Thyroid gland (tissue), 4 donors: ENCODE measurements at places on chromosomes 5 and 9. TPM values are rescaled to one million over a fixed set of nuclear protein-coding genes. Genes with fewer than 3 reads are reported as not detected.

- H3K4me3 ChIP-seq, result no peak overlapping the region
- H3K27ac ChIP-seq, result no peak overlapping the region
- H3K36me3 ChIP-seq, result no peaks in the 10 kb centered on the region
- H3K4me1 ChIP-seq, result peaks cover 34% of the 10 kb centered on the region
Measured at GRCh38 chr5:138541511-138542179, 1.4 kb downstream of the ETF1 start.

The SLC6A18 gene
- total RNA-seq, result not detected

The SVEP1 gene
- total RNA-seq, result 14.1 TPM

GRCh38 chr5:141941779-141942178, 16.2 kb downstream of the PCDH12 start:
- no peak for DNase-seq
- H3K27me3 ChIP-seq, result no peaks in the 10 kb centered on the region
- H3K36me3 ChIP-seq, result peaks cover 27% of the 10 kb centered on the region
- no peaks in the 10 kb centered on the region for H3K4me1 ChIP-seq
- H3K4me3 ChIP-seq, result no peak overlapping the region

DNA sequence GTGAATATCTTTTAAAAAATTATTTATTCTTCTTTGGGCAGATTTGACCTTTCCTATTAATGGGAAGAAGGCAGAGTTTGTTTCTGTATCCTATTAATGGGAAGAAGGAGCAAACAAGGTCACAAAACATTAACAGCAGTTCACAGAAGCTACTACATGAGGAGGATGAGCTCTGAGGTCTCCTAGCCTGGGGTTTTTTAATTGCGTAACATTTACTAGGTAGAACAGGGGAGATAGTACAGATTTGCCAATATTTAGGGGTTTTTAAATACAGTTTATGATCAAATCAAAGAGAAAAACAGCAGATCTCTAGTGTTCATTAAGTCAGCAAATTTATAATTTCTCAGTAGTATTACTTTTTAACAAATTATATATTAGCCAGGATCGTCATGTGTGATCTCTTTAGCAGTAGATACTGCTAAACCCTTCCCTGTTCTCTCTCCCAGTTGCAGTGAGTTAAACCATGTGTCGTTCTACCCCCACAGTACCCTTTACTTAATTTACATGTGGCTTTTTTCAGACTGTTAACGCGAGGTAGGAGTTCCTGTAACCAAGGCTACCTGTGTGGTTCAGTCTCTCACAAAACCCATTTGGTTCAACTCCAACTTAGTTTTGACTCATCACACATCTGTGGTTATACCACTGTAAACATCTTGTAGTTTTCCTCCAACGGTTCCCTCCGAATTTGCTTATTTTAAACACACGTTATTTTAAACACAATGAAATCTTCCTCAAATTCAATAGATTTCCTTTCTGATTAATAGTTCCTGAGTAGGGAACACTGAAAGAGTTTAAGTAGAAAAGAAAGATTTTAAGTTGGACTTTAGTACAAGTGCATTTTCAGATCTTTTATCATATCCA, 13.3 kb downstream of the SLC25A46 start:
- H3K27me3 ChIP-seq, result no peaks in the 10 kb centered on the region
- peaks cover 4% of the 10 kb centered on the region for H3K36me3 ChIP-seq
- no peak overlapping the region for H3K27ac ChIP-seq
- peaks cover 19% of the 10 kb centered on the region for H3K4me1 ChIP-seq
- H3K4me3 ChIP-seq, result no peak overlapping the region

The ST8SIA4 gene
- 5.0 TPM for total RNA-seq

GRCh38 chr5:127451096-127451495, 66.3 kb upstream of the PRRC1 start:
- no peak overlapping the region for H3K4me3 ChIP-seq
- no peaks in the 10 kb centered on the region for H3K36me3 ChIP-seq
- no peak overlapping the region for H3K27ac ChIP-seq
- DNase-seq, result no peak
- no peaks in the 10 kb centered on the region for H3K27me3 ChIP-seq

DNA sequence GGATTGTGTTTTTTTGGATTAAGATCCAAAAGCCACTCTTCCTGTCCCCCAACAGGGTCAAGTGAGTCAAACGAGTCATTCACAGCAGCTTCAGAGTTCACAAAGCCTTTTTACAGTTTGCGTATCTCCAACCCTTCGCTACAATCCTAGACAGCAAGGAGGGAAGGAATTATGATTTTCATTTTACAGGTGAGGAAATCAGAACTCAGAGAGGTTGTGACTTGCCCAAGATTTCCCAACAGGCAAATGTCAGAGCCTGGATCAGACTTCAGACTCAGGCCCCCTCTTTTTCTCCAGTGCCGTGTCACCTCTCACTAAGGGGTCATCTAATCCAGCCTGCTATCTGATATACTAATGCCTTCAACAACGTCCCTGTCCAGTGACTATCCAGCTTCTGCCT, 72.1 kb upstream of the XPA start:
- H3K36me3 ChIP-seq, result no peaks in the 10 kb centered on the region
- no peaks in the 10 kb centered on the region for H3K27me3 ChIP-seq
- no peak for DNase-seq
- peak overlapping the region; percentile 45 for H3K27ac ChIP-seq
- peaks cover 43% of the 10 kb centered on the region for H3K4me1 ChIP-seq

- no peak for DNase-seq
- no peak overlapping the region for H3K4me3 ChIP-seq
- no peaks in the 10 kb centered on the region for H3K4me1 ChIP-seq
- no peak overlapping the region for H3K27ac ChIP-seq
Measured at GRCh38 chr5:78162253-78162862, 132.1 kb downstream of the AP3B1 start.
